ENCODE measurements at places on chromosomes 2 and 18.
A peak's percentile ranks its signal among the peaks of the same experiment; 100 is the strongest.

GRCh38 chr18:33421225-33421624 is 19.3 kb downstream of the CCDC178 start:
- no peak for DNase-seq

- DNase-seq, result no peak
Measured at GRCh38 chr2:42860319-42861094, 68.1 kb upstream of the HAAO start.

GRCh38 chr2:216348756-216349308 is 23.5 kb downstream of the MARCHF4 start:
- DNase-seq, result peak; percentile 62

- DNase-seq, result no peak
Measured at GRCh38 chr2:28011322-28011737, 120.8 kb downstream of the BABAM2 start.

GRCh38 chr2:161118722-161119121 is 41.5 kb upstream of the TANK start:
- DNase-seq, result no peak

DNA sequence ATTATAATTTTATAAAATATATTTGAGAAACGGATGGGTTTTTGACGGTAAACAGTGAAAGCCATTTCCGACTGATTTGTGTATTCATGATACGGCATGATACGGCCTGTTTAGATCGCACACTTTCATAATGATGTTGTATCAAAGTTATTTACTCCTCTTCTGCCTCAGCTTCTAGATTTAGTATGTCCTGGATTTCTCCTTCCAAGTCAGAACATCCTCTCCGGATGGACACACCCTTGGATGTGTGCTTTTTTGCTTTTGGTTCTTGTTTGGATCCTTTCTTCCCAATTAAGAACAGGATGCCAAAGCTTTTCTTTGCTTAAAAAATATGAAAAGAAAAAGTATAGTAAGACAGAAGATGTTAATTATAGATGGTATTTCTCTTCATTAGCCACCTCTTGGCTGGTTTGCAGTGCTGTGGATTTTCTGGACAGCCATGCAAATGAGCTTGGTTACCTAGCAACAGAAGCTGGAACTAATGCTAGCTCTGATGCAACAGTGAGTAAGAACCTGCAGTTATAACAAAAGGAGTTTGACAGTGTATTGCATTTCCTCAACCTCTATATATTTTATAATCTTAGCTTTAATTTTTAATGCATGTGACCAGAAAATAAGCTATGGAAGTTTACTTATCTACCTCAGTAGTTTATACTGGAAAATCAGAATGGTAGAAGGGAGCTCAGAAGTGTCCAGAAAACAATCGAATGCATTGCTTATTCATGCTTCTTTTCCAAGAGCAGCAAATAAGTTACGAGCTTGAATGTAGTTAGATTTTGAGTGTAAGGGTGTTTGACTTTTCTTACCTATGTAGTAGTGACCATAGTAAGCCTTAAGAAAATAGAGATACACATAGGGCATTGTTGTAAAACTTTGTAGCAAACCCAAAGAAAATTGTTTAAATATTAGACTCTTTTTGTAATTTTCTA is 27.9 kb downstream of the RMND5A start:
- DNase-seq, result no peak

GRCh38 chr2:239693330-239693729 is 292.5 kb upstream of the HDAC4 start:
- DNase-seq, result no peak

DNA sequence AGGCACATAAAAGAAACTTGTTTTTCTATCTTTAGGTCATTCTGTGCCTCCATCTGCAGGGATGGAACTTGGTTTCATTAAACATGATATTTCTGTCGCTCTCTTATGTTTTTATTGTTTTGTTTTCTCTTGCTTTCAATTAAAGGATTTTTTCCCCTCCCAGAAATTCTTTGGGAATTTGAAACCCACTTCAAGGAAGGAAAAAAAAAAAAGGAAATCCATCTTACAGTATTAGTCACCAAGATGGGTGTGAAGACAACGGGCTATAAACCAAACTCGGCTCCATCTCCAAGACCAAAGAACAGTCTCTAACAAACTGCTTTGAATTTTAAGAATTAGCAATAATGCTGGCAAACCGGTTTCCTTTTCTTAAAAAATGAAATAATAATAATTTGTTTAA is 244.1 kb downstream of the BCL11A start:
- DNase-seq, result no peak

GRCh38 chr2:207930747-207931146 is 94.6 kb downstream of the PLEKHM3 start:
- no peak for DNase-seq

DNA sequence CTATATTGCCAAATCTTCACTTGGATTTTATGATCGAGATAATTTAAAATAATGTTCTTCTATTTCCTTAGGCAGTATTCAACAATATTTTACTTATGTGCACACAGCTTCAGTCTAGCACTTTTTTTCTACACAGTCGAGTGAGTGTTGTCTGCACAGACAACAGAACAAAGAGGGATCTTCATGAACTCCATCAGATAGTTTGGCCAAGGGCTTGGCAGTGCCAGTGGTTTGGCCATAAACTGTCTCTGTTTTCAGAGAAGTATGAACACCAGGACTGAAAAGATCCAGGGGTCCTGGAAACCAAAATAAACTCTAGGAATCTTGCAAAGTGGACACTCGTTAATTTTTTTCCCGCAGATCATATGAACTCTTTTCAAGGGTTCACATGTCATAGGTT is 547.3 kb downstream of the PLCL1 start:
- no peak for DNase-seq

DNA sequence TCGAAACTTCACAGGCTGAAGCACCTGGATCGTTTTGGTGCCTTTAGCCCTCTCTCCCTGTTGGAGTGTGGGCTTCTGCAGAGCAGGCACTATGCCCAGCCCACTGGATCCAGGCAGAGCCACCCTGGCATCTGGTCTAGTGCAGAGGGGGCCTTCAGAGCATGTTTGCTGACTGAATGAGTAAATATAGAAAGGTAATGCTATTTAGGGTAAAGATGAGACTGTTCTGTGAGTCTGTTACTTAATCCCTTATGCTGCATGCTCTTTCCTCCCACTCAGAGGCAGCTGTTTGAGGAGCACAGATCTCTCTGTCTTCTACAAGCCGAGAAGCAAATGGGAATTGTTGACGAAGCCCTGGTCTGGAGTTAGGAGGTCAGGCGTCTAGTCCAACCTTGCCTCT is 130.2 kb downstream of the RGPD3 start:
- no peak for DNase-seq

- no peak for DNase-seq
Measured at GRCh38 chr2:215171796-215172195, 33.4 kb upstream of the ABCA12 start.

GRCh38 chr2:188813857-188814256 is 160.3 kb upstream of the COL3A1 start:
- DNase-seq, result no peak

DNA sequence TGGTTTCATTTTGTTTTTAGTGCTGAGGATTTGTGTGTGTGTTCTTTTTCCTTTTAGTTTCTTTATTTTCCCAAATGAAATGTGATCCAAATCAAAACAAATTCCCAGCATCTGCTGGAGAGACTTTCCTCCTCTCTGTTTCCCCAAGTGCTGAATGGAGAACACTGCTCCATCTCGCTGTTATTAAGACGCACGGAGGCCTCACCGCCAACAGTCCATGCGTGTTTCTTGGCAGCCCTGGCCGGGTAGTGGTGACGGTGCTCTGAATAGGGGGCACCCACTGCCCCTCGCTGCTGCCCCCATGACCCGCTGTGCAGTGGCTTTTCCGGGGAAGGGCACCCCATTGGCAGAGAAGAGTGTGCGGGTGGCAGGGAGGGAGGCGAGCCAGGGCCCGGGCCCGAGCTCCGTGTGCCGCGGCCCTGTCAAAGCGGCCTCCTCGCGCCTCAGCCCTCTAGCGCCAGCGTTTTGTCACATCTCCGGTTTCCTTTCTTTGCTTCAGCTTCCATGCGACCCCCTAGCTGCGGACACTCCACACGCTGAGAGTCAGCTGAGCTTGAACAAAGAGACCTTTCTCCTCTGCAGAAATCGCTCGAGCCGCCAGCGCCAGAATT is 473.7 kb upstream of the SALL3 start:
- no peak for DNase-seq

- DNase-seq, result no peak
Measured at GRCh38 chr2:127407661-127408003, 10.6 kb upstream of the PROC start.

DNA sequence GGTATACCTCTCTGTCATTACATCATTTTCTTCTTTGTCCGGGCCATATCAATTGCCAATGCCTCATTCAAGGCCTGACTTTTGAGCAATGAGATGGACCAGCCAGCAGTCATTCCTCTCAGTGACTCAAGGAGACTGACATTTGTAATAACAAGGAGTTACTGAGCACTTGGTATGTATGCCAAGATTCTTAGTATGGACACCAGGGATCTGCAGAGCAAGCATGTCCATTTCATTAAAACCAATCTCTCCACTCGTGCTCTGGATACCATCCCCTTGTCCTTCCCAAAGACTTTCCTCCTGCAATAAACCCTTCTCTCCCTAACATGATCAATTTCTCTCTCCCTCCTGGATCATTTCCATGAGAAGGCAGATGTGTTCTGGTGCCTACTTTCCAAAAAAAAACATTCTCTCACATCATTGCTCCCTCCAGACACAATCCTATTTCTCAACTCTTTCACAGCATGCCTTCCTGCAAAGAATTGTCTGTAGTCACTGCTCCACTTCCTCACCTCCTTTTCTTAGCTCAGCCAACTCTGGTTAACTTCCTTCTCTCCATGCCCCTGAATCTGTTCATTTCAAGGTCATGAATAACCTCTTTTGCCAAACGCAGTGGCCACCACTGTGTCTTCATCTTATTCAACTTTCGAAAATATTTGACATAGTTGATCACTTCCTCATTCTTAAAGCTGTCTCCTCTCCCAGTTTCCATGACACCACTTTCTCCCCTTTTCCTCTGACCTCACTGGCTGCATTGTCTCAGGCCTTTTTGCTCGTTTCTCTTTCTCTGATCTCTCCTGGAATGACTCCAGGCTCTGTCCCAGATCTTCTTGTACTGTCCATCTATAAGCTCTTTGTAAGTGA is 102.8 kb upstream of the CYP1B1 start:
- peak; percentile 98 for DNase-seq

GRCh38 chr2:196983934-196984333 is 57.4 kb upstream of the PGAP1 start:
- DNase-seq, result no peak

- DNase-seq, result peak; percentile 55
Measured at GRCh38 chr2:72211350-72211749, 63.7 kb upstream of the CYP26B1 start.

DNA sequence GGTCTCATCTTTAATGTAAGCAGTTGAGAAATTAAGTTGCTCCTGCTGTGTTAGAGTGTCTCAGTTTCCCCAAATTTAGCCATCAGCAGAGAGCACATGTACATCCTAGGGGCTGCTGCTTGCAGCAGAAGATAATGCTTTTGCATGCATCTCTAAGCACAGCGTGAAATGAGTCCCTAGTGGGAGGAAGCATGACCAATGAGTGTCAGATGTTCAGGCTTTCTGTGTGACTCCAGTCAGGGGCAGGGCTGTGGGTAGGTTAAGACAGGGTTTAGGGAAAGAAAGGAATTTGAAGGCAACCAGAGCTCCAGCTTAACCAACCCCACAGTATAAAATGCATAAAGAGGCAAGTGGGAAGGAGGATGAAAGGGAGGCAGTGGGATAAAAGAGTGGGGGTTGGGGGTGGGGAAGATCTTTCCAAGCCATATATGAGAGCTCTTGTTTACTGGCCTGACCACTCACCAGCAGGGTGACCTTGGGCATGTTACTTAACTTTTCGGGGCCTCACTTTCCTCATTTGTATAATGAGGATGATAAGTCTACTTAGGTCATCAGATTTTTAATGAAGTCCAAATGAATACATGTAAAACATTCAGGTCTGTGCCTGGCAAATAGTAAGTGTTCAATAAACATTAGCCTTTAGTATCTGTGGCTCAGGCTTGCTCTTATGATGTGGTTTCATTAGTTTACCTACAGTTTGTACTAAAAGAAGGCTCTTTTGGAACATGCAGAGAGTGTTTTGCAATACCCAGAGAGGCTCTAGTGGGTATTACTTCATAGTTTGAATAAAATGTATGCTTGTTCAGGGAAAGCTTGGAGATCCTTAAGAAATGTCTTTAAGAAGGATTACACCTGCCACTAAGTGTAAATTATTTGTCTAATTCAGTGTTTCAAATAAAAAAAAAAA is 42.7 kb upstream of the PELI1 start:
- DNase-seq, result no peak

DNA sequence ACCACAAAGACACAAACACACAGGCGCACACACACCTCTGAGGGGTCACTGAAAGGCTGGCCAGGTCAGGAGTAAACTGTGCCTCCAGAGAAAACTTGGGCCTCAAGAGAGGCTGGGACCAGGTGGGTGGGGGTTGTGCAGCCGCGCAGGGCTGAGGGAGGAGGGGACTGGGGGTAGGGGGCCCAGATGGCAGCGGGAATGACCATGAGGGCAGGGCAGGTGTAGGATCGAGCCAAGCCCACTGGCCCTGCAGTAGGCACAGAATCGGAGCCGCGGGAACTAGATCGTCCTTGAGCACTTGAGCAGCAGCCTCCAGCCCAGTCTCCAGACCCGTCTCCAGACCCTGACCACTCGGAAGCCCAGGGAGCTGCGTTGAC is 36.8 kb downstream of the ANKMY1 start:
- DNase-seq, result no peak

DNA sequence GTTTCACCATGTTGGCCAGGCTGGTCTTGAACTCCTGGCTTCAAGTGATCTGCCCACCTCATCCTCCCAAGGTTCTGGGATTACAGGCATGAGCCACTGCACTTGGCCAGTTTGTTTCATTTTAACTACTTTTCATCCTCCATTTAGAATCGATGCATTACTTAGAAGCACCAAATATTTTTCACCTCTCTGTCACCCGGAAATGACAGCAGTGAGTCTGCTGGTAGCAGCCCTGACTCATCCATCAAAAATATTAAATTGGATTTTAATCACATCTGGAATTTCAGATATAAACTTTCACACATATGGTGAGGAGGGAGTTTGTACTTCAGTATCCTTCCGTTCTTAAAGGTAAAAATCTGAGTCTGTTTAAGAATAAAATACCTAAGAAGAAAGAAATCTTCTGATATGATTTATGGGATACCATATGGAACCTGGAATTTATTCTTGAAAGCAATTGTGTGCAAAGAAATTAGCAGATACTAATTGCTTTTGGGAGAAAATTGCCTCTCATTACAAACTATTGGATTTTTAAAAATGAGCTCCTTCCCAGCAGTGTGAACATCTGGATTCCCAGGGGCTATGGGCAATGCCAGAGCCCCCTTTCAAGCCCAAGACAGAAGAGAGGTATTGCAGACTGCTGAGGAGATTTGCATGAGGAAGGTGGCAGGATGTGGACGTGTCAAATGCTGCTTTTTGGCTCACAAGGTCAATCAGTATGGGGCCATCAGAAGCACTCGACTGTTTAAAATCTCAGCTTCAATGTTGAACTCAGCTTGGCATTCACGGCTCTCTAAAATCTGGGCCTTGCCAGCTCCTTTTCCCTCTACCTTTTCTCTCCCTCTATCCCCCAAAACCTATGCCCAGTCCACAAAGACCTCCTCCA is 279.5 kb upstream of the SIX2 start:
- DNase-seq, result no peak

DNA sequence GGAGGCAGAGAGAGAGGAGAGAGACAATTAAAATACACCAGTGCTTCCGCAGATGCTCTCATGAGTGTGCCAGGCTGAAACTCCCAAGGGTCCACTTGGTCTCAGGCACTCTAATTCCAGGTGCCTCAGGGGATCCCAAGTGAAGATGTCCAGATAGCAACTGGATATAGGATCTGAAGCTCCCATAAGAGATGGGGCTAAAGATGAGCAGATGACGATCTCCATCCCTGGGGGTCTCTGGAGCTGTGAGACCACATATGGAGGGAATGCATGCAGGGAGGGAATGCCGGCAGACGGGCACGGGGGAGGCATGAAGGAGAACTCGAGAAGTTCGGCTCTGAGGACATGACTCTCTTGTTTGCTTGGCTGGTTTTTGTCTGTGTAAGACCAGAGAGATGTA is 223.7 kb upstream of the RAB6C start:
- no peak for DNase-seq
